ENCODE measurements at places on chromosomes 1 and 21. TPM values are rescaled to one million over a fixed set of nuclear protein-coding genes. Genes with fewer than 3 reads are reported as not detected.

TLR5 gene
- 0.22 TPM for total RNA-seq

LCE2B gene
- total RNA-seq: not detected

MKNK1 gene
- 27.9 TPM for total RNA-seq

AUNIP gene
- 7.3 TPM for total RNA-seq

C8A gene
- not detected for total RNA-seq

USP48 gene
- 61.5 TPM for total RNA-seq

KLHDC9 gene
- 0.49 TPM for total RNA-seq

HUNK gene
- 0.02 TPM for total RNA-seq

OVAAL gene
- total RNA-seq: not detected

LRRC39 gene
- 0.53 TPM for total RNA-seq

DNA sequence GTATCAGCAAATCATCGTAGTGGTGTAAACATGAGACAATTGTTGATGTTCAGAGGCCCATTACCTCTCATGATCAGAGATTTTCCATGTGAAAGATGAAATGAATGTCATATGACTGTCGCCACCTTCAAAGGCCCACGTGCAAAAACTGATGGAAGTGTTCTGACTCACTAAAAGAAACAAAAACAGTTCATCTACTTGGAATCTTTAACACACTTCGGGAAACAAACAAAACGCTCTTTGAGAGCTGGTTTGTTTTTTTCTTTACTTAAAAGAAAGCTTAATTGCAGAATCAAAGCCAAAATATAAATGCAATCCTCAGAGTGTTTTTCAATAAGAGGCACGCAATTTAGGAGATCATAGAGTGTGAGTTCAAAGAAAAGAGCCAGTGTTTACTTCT is 100.8 kb downstream of the PLPPR4 start:
- no peak for DNase-seq

DNA sequence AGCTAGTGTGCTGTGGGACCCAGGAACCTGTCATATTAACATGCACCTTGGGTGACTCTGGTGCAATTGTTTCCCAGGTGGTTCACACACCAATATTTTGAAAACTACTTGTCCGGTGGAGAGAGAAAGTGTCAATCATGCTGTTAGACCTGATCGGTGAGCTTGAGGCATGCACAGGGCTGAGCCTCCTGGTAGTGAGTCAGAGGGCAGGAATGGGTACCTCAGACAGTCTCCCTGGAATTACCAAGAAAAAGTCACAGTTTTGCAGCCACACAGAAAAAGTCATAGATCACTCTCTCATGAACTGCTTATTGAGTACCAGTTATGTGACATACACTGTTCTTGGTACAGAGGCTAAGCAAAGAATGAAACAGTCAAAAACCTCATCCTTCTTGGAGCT is 140.1 kb upstream of the NFIA start:
- DNase-seq: no peak

- DNase-seq: no peak
These were observed 2.9 kb downstream of the DIPK1A start for GRCh38 chr1:92958203-92958970.

- DNase-seq: no peak
These were observed 69.0 kb upstream of the RAVER2 start for GRCh38 chr1:64675718-64676345.

- DNase-seq: no peak
These were observed 130.1 kb downstream of the DMRTB1 start for GRCh38 chr1:53589043-53589887.

GRCh38 chr1:72634946-72635345 is 352.6 kb upstream of the NEGR1 start:
- DNase-seq: no peak

DNA sequence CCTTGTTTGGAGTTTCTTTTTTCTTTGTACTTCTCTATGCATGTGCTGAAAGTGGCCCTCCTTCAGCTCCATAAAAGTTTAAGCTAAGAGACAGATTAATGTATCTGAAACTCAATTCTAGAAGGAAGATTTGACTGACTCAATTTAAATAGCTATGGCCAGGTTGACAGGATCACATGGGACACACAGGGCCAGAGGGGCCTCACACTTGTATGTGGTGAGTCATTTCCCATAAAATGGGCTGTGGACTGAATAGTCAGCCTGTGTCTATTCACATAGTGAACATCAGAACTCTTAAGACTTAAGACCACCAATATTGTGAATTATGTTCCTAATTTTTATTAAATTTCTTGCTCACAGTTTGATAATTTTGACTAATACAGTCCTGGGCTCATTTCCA is 45.7 kb upstream of the DEPDC1 start:
- DNase-seq: no peak

DNA sequence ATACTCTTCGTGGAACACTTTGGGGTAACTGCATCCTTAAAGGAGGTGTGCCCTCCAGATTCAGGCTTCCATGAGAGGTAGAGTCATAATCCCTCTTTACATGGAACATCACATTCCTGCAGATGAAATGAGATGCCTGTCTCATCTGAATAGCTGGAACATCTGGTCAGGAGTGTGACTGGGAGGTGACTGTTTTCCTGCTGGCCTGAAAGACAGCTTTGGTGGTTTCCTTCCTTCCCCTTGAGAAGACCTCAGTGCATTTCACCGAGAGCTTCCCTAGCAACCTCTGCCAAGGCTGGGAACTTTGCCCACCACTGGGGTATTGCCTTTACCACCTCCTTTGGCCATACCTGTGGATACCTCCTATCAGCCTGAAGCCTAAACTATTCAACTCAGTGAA is 46.7 kb upstream of the GUCA2A start:
- DNase-seq: no peak

DNA sequence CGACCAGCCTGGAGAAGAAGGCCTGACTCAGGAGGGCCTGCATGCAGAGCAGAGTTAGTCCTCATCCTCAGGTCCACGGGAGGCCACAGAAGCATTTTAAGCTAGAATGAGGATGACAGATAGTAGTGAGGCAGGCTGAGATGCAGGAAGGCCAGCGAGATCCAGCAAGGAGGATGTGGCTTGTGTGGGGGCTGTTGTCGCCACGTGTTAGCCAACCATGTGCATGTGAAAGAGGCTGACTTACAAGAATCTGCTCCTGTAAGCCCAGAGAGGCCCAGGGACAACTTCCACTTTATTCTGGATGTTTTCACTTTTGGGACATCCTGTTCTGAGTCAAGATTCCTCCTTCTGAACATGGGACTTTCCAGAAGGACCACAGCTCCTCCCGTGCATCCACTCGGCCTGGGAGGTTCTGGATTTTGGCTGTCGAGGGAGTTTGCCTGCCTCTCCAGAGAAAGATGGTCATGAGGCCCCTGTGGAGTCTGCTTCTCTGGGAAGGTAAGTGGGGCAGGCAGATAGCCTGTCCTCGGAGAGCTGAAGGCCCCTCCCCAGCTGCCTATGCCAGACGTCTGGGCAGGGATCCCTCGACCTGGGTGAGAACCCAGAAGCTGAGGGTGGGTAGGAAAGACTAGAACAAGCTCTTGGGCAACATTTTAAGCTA is at the start of gene SLAMF8:
Gene SLAMF8 (plus strand): TSS at position 433 of the 661 bp plus-strand sequence. CDS start 26 bp downstream, at position 459.
- DNase-seq: peak; percentile 51

DNA sequence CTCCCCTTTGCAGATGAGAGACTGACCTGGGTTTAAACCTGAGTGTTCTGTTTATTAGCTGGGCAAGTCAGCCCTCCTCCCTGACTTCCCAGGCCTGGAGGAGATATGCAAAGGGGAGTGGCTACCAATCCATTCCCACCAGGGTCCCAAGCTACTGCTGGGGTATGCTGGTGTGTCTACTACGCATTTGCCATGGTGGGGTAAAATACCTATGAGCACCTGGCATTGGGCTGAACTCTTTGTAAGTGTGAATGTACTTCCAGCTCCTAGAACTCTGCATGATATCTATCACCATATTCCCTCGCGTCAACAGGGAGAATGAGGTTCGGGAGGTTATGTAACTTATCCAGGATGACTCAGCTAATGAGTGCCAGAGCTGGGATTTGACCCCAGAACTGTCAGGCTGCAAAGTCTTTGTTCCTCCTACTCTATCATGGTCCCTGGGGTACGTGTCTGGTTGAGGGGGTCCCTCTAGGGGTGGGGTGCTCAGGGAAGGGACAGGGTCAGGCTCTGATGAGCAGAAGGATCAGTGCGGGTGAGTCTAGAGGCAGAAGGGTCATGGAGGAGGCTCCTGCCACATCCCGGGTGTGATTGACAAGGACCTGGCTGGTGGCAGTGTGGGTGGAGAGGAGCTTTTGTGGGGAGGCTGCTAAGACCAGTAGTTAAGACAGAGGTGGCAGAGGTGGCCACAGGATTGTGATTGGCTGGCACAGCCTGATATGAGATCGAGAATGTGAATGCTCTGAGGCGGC is 16.7 kb downstream of the AMPD2 start:
- no peak for DNase-seq

DNA sequence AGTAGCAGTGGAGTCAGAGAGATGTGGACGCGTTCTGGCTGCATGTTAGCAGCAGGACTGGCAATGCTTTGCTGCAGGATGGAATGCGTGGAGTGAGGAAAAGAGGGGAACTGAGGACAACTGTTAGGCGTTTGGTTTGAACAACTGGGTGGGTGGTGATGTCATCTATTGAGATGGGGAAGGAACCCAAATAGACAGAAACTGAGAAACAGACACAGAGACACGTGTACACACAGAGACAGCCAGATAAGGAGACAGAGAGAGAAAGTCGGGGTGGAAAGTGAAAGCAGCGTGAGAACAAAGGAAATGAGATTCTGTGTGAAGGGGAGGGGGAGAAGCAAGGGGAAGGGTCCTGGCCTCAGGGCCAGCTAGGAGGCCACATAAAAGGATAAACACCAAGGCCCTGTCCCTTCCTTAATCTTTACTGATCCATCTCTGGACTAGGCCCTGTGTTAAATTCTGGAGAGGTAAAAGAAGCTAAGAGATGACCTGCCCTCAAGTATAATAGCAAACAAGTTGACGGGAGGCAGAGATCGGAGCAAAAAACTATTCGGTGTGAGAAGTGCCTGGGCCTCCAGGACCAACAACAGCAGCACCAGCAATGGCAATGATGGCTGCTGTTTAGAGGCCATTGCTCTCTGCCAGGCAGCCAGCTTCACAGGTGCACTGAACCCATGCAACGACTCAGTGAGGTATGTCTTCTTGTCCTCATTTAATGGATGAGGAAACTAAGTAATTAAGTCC is 31.6 kb downstream of the VWA5B1 start:
- DNase-seq: no peak

- no peak for DNase-seq
These were observed 24.5 kb upstream of the CCN1 start for GRCh38 chr1:85555867-85556573.

DNA sequence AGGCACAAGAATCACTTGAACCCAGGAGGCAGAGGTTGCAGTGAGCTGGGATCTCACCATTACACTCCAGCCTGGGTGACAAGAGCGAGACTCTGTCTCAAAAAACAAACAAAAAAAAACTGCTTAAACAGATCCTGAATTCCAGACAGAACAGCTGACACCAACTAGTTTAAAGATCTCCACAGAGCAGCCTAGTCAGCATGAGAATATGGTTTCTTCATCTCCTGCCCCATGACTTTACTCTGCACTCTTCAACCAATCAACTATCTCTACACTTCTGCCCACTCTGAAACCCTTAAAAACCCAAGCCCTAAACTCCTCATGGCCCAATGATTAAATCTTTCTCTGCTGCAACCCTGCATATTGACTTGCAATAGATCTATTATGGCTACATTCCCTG is 7.5 kb upstream of the PRRC2C start:
- DNase-seq: no peak

DNA sequence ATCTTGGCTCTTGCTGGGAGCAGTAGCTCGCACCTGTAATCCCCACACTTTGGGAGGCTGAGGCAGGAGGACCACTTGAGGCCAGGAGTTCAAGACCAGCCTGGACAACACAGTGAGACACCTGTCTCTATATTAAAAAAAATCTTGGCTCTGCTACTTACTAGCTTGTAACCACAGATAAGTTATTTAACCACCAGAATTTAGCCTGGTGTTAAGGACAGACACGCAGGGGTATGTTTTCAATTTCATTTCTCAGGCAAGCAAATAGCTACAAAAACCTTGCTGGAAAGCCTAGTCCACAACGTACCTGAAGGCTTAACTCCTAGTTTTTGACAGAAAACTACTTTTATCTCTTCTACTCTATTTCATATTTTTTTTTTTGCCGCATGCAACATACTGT is 24.8 kb upstream of the GFI1 start:
- no peak for DNase-seq

- DNase-seq: peak; percentile 79
These were observed 28.6 kb downstream of the AKNAD1 start for GRCh38 chr1:108828074-108828961.

DNA sequence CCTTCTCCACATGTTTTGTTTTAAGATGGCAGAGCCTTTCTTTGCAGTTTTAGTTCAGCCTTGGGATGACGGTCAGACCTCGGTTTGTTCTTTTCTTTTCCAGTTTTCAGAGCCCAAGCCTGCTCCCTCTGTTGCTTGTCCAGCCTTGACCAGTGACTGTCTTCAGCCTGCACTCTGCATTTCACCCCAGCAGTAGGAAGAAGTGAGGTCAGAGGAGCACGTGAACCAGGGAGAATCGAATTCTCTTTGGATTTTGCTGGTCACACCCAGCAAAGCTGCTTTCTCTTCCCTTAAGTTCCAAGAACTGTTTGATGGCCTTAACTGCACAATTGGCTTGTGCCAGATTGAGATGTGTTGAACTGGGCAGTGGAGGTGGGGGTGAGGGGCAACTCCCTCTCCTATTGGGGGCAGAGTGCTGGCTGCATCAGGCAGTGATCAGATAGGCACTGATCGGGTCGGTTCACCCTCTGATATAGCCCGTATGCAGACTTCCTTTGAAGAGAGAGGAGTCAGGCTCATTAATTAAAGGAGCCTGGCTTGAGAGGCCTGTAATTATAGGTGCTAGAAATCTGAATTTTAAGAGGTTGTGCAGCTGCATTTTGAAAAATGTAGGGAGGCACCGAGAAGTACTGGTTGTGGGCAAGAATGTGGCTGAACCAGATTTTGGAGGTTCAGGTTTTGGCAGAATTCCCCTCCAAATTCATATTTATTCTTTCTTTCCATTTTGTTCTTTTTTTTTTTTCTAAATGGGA is 42.4 kb downstream of the PEX14 start:
- no peak for DNase-seq

DNA sequence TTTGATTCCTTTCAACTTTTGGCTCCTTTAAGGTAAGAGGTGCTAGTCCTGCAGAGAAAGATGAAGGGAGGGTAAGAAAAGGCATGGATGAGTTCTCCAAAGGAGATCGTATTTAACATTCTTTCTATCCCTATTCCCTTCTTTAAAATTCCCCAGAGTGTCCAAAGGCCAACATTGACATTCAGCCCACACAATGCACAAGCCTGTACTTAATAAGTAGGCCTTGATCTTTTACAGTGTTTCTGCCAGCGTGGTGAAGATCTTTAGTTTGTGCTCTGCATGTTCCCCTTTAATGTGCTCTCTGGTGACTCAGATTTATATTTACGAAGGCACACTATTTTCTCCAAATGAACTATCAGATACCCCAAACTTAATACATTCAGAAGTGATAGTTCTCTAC is 582.5 kb upstream of the RGS18 start:
- DNase-seq: no peak

- no peak for DNase-seq
These were observed 1.8 kb upstream of the CYB5R1 start for GRCh38 chr1:202968895-202969295.

- DNase-seq: no peak
These were observed 77.6 kb downstream of the DDX20 start for GRCh38 chr1:111833334-111833733.

DNA sequence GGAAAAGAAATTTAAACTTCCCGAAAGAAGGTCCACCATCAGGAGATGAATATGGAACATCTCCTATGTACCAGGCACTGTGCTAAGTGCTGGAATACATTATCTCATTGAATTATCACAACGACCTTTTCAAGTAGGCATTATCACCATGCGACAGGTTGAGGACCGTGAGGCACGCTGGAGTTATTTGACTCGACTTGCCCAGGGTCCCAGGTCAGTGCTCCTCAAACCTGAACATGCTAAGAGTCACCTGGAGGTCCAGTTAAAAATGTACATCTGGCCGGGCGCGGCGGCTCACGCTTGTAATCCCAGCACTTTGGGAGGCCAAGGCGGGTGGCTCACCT is 15.9 kb upstream of the AGTRAP start:
- DNase-seq: no peak
